ENCODE measurements at places on chromosomes 13 and 19.
A peak's percentile ranks its signal among the peaks of the same experiment; 100 is the strongest.

DNA sequence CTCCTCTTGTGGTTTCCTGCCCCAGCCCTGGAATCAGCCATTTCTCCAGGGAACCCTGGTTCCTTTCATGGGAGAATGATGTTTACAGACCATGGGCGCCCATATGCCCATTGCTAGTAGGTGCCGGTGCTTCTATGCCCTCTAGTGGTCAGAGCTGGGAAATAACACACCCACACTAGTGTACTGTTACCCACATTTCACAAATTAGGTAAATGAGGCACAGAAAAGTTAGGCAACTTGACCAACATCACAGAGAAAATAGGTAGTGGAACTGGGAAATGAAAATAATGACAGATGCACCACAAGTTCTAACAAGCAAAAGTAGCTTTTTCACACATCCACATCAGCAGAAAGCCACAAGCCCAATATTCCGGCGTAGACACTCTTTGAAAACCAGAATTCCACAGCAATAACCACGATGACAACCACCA is 1.3 kb upstream of the CEACAM3 start:
- peak; percentile 54 for DNase-seq

DNA sequence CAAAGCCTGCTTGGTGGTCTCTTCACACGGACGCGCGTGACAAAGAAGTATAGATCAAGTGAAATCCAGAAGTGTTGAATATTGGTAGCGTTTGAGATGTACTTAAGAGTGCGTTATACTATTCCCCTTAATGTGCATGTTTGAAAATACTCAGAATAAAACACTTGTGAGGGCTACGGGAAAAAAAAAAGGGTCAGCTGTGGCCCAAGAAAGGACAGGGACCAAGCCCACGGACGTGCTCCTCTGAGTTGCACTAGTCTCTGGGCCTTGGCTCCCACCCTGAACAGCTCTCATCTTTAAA is 622 bp upstream of the RBM42 start:
- DNase-seq: no peak

DNA sequence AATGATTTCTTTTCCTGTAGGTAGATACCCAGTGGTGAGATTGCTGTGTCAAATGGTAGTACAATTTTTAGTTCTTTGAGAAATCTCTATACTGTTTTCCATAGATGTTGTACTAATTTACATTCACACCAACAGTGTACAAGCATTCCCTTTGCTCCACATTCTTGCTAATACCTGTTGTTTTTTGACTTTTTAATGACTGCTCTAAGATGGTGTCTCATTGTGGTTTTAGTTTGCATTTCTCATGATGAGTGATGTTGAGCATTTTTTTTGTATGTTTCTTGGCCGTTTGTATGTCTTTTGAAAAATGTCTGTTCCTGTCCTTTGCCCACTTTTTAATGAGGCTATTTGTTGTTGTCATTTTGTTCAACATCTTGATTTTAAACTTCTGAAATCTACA is 103.3 kb downstream of the DGKH start:
- DNase-seq: no peak

DNA sequence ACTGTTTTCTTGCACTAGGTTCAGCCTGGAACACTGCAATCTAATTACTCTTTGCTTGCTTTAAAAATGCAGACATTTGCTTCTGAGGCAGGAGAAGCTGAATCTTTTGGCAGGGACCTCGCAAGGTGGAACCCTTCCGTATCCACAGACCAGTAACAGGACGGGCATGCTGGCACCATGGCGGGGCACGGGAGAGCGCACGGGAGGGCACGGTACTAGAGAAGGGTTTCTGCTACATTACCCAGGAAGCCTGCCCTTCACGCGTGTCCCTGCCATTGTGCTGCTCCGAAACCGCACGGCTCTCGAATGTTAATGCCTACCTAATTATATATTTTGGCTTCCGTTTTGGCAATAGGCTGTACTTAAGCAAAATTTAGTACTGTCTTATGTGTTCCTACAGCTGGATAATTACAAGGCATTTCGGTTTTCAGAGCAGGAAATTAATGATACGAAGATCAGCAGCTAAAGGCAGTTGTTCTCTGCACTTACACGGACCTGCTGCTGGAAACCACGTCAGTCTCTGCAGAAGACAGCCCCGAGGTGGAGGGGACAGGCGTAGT is 430.4 kb downstream of the IRS2 start:
- no peak for DNase-seq

GRCh38 chr13:30024125-30024865 is 173.9 kb upstream of the UBL3 start:
- no peak for DNase-seq

GRCh38 chr19:18501832-18502231 is 20.0 kb downstream of the ELL start:
- DNase-seq: no peak

DNA sequence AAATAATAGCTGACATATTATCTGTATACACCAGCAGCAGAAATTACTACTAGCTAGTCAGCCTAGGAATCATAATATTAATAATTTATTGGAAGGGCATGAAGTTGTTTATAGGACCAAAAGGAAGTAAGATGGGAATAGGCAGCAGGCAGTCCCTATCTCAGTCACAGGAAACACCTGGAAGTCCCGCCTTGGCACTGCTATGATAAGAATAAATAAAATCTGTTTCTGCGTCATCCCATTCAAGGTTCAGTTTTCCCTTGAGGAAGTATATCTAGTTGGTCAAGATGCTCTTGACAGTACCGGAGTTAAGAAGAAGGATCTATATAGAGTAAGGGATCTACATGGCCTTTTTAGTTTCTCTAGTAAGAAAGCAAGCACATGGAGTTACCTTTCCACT is 830.8 kb downstream of the DIAPH3 start:
- DNase-seq: no peak

DNA sequence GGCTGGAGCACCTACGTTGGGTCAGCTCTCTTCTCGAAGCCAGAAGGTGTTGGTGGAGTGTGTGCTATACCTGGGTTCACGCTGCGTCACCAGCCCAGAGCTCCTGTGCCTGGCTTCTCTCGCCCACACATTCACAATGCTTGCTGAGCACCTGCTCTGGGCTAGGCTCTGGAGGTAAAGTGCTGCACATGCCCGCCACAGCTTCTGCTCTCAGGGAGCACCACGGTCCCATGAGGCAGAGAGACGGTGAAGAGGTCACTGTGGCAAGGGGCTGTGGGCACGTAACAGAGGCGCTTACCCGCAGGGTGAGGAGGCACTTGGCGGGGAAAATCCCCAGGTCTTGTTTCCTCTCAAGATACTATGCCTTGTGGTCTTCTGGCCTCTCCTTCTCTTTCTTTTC is 174.2 kb downstream of the TEX29 start:
- DNase-seq: no peak

- no peak for DNase-seq
Measured at GRCh38 chr13:23609874-23610576, 39.8 kb downstream of the TNFRSF19 start.

GRCh38 chr13:27599845-27600553 is 20.3 kb downstream of the LNX2 start:
- no peak for DNase-seq

DNA sequence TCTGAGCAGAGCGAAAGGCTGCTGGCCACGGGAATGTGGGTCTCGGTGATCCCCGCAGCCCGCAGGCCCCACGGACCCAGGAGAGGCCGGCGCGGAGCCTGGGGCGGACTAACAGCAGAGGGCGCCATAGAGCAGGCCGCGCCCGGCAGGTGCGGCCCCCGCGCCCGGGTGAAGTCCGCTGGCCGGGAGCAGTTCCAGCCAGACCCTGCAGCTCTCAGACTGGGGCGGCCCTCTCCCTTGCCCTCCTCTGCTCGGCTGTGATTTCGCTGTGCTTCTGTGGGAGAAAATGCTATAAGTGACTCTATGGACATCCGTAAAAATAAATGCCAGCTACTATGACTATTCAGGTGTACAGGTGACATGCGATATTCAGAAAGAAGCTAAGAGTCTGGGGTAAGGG is 37.7 kb downstream of the GSX1 start:
- DNase-seq: peak; percentile 29

DNA sequence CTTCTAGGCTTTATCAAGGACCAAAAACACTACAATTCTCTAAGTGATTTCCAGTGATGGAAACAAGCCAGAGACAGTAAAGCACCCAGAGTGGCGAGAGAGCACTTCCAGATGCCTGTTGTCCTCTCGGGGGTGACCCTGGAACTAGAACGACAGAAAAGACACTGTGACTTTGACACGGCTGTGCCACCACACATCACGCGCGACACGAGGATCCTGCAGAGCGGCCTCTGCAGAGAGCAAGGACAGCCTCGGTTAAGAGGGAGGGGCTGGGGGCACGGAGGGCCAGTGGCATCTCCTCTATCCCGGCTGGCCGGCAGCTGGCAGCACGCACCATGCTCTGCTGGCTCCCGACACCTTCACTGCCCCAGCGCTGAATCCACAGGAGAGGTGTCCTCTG is 42.3 kb downstream of the SUGP2 start:
- no peak for DNase-seq

- DNase-seq: peak; percentile 22
Measured at GRCh38 chr19:11191273-11191755, 6.0 kb downstream of the KANK2 start.

DNA sequence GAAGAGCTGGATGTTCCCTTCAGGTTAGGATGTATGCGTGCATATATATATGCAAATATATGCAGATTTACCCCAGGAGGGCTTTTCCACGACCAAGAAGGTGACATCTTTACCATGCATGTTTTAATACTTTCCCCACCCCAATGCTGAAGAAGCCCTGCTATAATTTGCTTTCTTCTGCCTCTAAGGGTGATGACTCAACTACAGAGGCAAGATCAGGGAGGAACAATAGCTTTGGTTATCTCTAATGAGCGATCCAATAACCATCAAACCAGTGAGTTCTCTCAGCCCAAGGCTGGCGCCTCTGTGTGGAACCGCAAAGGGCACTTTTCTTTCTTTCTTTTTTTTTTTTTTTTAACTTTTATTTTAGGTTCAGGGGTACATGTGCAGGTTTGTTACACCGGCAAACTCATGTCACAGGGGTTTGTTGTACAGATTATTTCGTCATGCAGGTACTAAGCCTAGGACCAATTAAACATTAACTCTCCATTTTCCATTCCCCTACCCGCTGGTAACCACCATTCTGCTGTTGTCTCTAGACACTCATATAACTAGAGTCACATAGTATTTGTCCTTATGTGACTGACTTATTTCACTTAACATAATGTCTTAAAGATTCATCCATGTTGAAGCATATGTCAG is 25.7 kb upstream of the UBE2L5 start:
- DNase-seq: no peak

GRCh38 chr13:109673477-109673876 is 112.9 kb downstream of the IRS2 start:
- DNase-seq: no peak

DNA sequence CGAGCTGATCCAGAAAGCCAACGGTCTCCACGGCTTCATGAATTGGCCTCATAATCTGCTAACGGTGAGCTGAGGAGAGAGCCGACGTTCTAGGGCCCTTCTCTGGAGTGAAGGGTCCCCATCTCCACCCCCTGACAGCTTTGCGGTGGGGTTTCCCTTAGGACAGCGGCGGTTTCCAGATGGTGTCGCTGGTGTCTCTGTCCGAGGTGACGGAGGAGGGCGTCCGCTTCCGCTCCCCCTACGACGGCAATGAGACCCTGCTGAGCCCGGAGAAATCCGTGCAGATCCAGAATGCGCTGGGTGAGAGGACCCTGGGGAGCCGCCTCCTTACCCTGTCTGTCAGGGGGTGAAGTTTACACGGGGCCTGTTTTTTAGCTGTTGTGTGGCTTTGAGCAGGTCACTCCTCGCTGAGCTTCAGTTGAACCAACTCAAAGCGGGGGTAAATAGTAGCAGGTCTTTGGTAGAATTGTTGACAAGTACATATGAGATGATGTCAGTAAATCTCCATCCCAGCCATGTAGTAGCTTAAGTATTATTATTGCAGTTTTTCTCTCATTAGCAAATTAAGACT is 801 bp downstream of the QTRT1 start:
- no peak for DNase-seq

DNA sequence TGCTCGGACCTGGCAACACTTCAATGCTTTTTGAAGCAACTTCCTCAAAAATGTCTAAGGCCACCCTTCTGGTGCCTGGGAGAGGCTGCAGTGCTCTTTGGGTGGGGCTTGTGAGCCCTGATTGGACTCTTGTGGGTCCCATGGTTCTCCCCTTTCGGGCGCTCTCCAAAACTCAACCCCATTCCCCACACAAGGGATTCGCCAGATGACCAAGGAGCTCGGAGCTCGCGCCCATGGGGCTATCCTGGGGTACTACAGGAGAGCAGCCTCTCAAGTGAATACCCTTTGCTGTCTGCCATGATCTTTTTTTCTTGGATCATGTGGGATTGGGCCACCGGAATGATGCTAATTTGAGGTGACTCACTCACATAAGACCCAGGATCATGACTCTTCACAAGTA is 29.7 kb upstream of the KL start:
- DNase-seq: no peak

- no peak for DNase-seq
Measured at GRCh38 chr19:33274663-33275558, 27.4 kb downstream of the CEBPA start.

DNA sequence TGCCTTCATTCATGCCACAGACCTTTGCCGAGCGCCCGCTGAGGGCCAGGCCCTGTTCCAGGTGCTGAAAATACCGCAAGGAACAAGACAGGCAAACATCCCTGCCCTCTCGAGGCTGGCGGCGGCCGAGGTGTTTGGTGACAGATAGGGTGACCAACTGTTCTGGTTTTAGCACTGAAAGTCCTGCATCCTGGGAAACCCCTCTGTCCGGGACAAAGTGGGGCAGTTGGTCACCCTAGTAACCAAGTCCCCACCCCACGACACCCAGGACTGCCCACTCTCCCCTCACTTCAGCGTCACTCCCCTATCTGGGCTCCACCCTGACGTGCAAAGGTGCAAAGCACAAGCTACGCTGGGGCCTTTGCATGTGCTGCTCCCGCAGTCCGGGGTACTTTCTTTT is 17.3 kb downstream of the ZBTB7A start:
- no peak for DNase-seq

GRCh38 chr13:91351980-91352379 is 4.5 kb downstream of the MIR17HG start:
- no peak for DNase-seq

Data from CD4-positive, alpha-beta T cell treated with Interferon gamma for 1 hour (primary cell).